ENCODE measurements at places on chromosomes 13 and 19. TPM values are rescaled to one million over a fixed set of nuclear protein-coding genes. Genes with fewer than 3 reads are reported as not detected.
A peak's percentile ranks its signal among the peaks of the same experiment; 100 is the strongest.

GRCh38 chr19:37725181-37725580 is 5.6 kb upstream of the ZNF607 start:
- H3K27ac ChIP-seq, result no peak overlapping the region
- H3K27me3 ChIP-seq, result no peaks in the 10 kb centered on the region
- H3K4me3 ChIP-seq, result no peak overlapping the region
- H3K36me3 ChIP-seq, result no peaks in the 10 kb centered on the region

DNA sequence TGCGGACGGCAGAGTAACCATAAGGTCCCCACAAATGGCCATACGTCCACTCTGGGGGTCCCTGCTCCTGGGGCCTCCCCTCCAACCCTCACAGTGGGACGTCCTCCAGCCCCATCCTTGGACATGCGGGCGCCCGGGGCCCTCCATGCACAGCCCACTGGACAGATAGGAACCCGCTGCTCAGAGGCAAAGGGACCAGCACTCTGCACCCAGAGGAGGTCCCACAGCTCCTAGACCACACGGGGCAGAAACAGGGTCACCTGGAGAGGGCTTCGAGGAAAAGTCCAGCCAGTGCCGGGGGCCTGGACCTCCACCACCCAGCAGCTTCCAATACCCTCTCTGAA is 11.1 kb downstream of the REXO1 start:
- H3K4me1 ChIP-seq, result peaks cover 15% of the 10 kb centered on the region
- peaks cover 1% of the 10 kb centered on the region for H3K36me3 ChIP-seq
- no peak overlapping the region for H3K4me3 ChIP-seq
- no peaks in the 10 kb centered on the region for H3K27me3 ChIP-seq
- H3K27ac ChIP-seq, result no peak overlapping the region

DNA sequence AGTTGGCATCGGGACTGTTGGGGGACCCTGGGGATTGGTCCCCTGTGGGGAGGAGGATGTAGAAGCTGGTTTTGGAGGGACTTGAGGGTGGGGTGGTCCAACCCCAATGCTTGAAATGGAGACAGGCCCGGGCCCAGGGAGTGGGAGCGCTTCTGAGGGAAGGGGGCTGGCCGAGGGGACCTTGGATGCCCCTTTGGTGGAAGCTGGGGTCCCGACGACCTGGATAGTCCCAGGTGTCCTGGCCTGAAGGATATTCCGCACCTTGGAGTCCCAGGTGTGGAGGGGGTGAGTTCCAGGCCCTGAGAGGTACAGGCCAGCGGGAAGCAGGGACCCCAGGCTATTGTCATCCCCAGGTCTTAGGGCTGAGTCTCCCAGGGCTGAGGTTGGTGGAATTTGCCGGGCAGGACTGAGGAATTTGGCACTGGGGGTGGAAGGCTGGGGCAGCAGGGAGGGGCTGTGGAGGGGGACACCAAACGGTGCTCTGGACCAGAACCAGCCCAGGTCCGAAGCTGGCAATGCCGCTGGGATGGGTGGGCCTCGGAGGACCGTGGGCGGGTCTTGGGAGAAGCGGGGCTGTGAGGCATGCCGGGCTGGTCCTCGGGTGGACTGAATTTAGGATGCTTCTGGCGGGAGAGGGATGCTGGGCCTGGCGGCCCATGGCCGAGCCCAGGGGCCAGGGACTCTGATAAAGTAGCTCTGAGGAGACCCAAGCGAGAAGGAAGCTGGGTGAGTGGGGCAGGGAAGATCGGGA is 1.8 kb downstream of the HDGFL2 start:
- peak overlapping the region; percentile 71 for H3K4me3 ChIP-seq
- H3K27ac ChIP-seq, result no peak overlapping the region
- no peaks in the 10 kb centered on the region for H3K4me1 ChIP-seq
- H3K36me3 ChIP-seq, result peaks cover 14% of the 10 kb centered on the region
- no peaks in the 10 kb centered on the region for H3K27me3 ChIP-seq

- no peaks in the 10 kb centered on the region for H3K4me1 ChIP-seq
- no peak overlapping the region for H3K4me3 ChIP-seq
- H3K27ac ChIP-seq, result no peak overlapping the region
- H3K36me3 ChIP-seq, result no peaks in the 10 kb centered on the region
Observed at GRCh38 chr13:100506600-100507422, 81.8 kb downstream of the GGACT start.

DNA sequence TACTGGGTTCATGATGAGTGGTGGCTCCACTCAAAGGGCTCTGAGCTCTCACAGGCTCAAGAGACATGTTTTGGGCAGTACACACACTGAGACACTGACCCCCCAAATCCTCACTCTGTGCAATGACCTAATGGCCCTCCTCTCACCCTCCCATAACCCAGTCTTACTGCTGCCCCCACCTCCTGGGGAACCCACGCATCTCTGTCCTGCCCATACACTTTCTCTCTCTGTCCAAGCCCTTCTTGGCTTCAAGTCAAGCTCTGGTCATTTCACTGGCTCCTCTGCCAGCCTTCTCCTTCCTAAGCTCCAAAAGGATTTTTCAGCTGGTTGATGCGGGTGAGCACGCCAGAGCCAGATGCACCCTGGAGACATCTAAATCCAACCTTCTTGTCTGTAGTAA is 187.9 kb upstream of the TSHZ3 start:
- no peak overlapping the region for H3K27ac ChIP-seq
- H3K4me3 ChIP-seq, result no peak overlapping the region
- no peaks in the 10 kb centered on the region for H3K36me3 ChIP-seq
- no peaks in the 10 kb centered on the region for H3K4me1 ChIP-seq
- no peak for DNase-seq
- H3K27me3 ChIP-seq, result no peaks in the 10 kb centered on the region

GRCh38 chr13:72295153-72295552 is 428.1 kb upstream of the DACH1 start:
- H3K4me1 ChIP-seq, result no peaks in the 10 kb centered on the region
- H3K27me3 ChIP-seq, result no peaks in the 10 kb centered on the region
- H3K36me3 ChIP-seq, result no peaks in the 10 kb centered on the region
- DNase-seq, result peak; percentile 88
- H3K27ac ChIP-seq, result no peak overlapping the region
- H3K4me3 ChIP-seq, result no peak overlapping the region

DNA sequence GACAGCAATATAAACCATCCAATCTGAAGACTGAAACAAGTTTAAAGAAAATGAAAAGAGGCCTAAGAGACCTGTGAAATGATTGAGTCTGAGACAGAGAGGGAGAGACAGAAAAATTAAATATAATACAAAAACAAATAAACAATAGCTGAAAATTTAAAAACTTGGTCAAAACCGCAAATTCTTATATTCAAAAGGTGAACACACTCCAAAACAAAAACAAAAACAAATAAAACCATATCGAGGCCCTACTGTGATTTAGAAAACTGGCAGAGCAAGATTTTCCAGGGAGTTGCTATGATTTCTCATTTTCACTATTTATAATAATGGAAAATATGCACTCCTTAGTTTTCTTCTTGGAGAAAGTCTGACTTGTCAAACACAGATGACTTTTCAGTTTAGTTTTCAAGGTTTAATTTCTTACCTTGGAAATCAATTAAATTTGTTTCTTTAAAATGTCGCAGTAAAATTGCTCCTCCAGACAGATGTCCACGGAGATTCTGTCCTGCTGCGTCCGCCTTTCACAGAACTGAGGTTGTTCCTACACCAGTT is 1420.3 kb downstream of the UQCRFS1 start:
- no peaks in the 10 kb centered on the region for H3K4me1 ChIP-seq
- H3K27ac ChIP-seq, result peak overlapping the region; percentile 46
- H3K4me3 ChIP-seq, result peak overlapping the region; percentile 99
- no peak for DNase-seq
- no peaks in the 10 kb centered on the region for H3K27me3 ChIP-seq

DNA sequence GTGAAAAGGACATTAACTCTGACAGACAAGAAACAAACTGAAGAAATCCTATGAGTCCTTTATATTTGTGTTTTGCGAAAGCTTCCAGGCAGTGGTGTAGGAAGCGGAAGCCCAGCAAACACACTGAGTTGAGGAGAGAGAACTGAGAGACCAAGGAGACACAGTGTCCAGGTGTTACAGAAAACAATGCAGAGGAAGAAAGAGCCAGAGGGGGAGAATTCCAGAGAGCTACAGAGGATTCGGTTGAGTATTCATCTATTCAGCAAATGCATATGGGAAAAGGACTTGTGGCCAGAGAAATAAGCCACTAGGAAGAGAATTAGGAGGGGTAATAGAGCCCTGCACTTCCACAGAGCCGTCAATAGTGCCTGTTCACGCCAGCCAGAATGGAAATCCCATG is 183.5 kb downstream of the LIG4 start:
- no peak overlapping the region for H3K27ac ChIP-seq
- H3K4me1 ChIP-seq, result no peaks in the 10 kb centered on the region
- no peaks in the 10 kb centered on the region for H3K36me3 ChIP-seq
- DNase-seq, result no peak
- H3K27me3 ChIP-seq, result no peaks in the 10 kb centered on the region

DNA sequence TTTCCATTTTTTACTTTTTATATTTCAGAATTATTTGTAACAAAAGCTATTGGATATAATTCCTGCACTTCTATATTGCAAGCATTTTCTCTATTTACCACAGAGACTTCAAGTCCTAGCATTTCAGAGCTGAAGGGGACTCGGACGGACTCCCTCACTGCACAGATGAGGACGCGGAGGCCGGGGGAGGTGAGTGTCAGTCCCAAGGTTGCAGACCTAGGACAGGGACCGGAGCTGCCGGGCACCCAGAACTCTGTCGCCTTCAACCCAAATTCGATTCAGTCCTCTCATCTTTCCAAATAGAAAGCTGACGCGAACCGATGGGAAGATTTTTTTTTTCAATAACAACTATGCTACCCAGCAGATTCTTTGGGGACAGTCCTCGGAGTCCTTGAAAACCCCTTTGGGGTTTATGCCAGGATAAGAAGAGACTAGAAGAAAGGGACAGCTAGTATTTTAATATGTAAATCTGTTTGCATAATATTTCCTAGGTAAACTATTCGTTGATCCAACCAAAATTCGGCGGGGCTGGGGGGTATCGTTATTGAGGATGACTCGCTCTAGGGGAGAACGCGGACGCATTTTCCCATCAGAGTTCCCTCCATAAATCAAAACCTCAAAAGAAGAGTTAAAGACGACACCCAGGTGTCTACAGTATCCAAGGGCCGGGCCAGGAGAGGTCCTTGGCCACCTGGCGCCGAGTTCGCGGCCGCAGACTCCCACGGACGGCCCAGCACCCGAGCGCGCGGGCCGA is 803 bp downstream of the FLT3 start:
- H3K36me3 ChIP-seq, result no peaks in the 10 kb centered on the region
- H3K27ac ChIP-seq, result no peak overlapping the region
- H3K4me3 ChIP-seq, result no peak overlapping the region
- H3K4me1 ChIP-seq, result no peaks in the 10 kb centered on the region
- DNase-seq, result no peak

DNA sequence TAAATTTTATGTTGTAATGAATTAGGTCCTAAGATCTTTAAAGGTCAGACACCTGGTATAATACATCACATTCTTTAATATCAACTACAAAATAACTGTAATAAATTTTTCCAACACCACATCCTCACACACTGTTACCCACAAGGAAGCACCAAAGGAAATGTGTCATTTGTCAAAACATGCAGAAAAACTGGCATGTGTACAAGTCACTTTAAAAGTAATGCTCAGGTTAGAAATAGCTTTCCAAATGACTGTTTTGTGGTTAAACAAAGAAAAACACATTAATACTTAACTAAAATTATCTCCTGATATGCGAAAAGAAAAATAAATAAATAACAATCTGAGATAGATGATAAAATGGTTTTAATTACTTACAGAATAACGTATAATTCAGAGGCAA is 74.7 kb downstream of the MZT1 start:
- no peak overlapping the region for H3K27ac ChIP-seq
- no peaks in the 10 kb centered on the region for H3K36me3 ChIP-seq
- DNase-seq, result no peak

- no peak overlapping the region for H3K27ac ChIP-seq
- no peaks in the 10 kb centered on the region for H3K36me3 ChIP-seq
- H3K4me1 ChIP-seq, result no peaks in the 10 kb centered on the region
- peak; percentile 71 for DNase-seq
- H3K4me3 ChIP-seq, result no peak overlapping the region
- no peaks in the 10 kb centered on the region for H3K27me3 ChIP-seq
Observed at GRCh38 chr13:42876887-42877545, 95.6 kb downstream of the FAM216B start.

DNA sequence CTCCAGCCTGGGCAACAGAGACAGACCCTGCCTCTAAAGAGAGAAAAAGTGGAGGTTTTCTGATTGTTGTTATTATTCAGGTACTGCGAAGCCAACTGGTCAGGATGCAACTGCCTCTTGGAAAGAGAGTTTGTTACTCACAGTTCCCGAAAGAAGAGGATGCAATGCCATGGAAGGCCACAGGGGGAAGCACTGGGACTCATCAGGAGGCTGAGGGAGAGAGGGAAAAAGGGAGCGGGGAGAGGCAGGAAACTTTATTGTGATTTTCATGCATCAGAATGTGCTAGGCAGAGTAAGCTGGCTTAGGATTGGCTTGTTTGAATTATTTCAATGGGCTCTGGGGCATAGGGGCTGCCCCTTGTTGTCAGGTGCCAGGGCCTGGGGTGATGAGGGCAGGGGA is 27.6 kb downstream of the MYO9B start:
- DNase-seq, result peak; percentile 70
- H3K4me3 ChIP-seq, result no peak overlapping the region
- no peak overlapping the region for H3K27ac ChIP-seq

DNA sequence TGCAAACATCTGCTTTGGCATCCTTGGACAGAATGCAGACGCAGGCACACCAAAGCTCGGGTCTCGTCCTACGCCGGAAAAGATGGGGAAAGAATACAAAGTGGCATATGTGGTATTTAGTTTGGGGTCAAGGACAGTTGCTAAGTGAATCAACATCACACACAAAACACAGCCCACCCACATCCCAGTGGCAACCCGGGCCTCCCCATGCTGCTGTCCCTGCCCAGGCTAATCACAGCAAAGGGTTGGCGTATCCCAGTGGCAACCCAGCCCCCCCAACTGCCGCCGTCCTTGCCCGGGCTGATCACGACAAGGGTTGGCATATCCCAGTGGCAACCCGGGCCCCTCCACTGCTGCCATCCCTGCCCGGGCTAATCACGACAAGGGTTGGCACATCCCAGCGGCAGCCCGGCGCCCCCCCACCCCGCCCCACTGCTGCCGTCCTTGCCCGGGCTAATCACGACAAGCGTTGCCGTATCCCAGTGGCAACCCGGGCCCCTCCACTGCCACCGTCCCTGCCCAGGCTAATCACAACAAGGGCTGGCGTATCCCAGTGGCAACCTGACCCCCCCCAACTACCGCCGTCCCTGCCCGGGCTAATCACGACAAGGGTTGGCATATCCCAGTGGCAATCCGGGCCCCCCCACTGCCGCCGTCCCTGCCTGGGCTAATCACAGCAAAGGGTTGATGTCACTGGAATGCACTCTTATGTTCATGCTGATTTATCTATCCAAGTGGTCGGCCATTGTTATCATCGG is 167.8 kb upstream of the SOX1 start:
- no peaks in the 10 kb centered on the region for H3K4me1 ChIP-seq
- H3K4me3 ChIP-seq, result no peak overlapping the region
- no peaks in the 10 kb centered on the region for H3K27me3 ChIP-seq
- H3K36me3 ChIP-seq, result no peaks in the 10 kb centered on the region

- no peak overlapping the region for H3K27ac ChIP-seq
- H3K4me3 ChIP-seq, result no peak overlapping the region
- H3K36me3 ChIP-seq, result no peaks in the 10 kb centered on the region
- H3K27me3 ChIP-seq, result no peaks in the 10 kb centered on the region
- no peak for DNase-seq
Observed at GRCh38 chr19:15290166-15290565, 42.2 kb downstream of the BRD4 start.

- no peak overlapping the region for H3K27ac ChIP-seq
- peaks cover 3% of the 10 kb centered on the region for H3K27me3 ChIP-seq
- H3K36me3 ChIP-seq, result no peaks in the 10 kb centered on the region
- DNase-seq, result peak; percentile 36
- no peak overlapping the region for H3K4me3 ChIP-seq
Observed at GRCh38 chr19:48310227-48310626, 15.1 kb upstream of the EMP3 start.

The KCNRG gene
- 7.7 TPM for total RNA-seq

The PTGER1 gene
- 9.7 TPM for total RNA-seq

The HRC gene
- total RNA-seq, result not detected

The HPN gene
- total RNA-seq, result 0.51 TPM

The PAF1 gene
- 38.8 TPM for total RNA-seq

The PCDH9 gene
- total RNA-seq, result 0.26 TPM

The PRODH2 gene
- total RNA-seq, result not detected
